ENCODE measurements at places on chromosomes 2 and 18. TPM values are rescaled to one million over a fixed set of nuclear protein-coding genes. Genes with fewer than 3 reads are reported as not detected.

Gene RSAD2
- total RNA-seq = not detected

Gene FBXO48
- total RNA-seq = 2.9 TPM

Gene ARHGEF4
- total RNA-seq = 44.8 TPM

Gene MFSD2B
- 0.40 TPM for total RNA-seq

GRCh38 chr2:20421988-20422370 lies 24.9 kb upstream of the RHOB start:
- no peak for DNase-seq
- H3K4me1 ChIP-seq = peaks cover 18% of the 10 kb centered on the region
- no peaks in the 10 kb centered on the region for H3K27me3 ChIP-seq
- no peaks in the 10 kb centered on the region for H3K36me3 ChIP-seq
- H3K4me3 ChIP-seq = no peak overlapping the region

GRCh38 chr2:146850746-146851145 lies 994.1 kb upstream of the ACVR2A start:
- H3K4me1 ChIP-seq = peaks cover 20% of the 10 kb centered on the region
- H3K4me3 ChIP-seq = no peak overlapping the region
- DNase-seq = no peak
- H3K27me3 ChIP-seq = no peaks in the 10 kb centered on the region
- no peaks in the 10 kb centered on the region for H3K36me3 ChIP-seq
- H3K27ac ChIP-seq = no peak overlapping the region

GRCh38 chr2:42224422-42225067 lies 55.4 kb downstream of the EML4 start:
- no peaks in the 10 kb centered on the region for H3K4me1 ChIP-seq
- no peak overlapping the region for H3K27ac ChIP-seq
- H3K4me3 ChIP-seq = no peak overlapping the region
- no peak for DNase-seq
- no peaks in the 10 kb centered on the region for H3K36me3 ChIP-seq
- H3K27me3 ChIP-seq = no peaks in the 10 kb centered on the region

- H3K36me3 ChIP-seq = no peaks in the 10 kb centered on the region
- H3K4me1 ChIP-seq = peaks cover 5% of the 10 kb centered on the region
- H3K27ac ChIP-seq = no peak overlapping the region
- H3K27me3 ChIP-seq = no peaks in the 10 kb centered on the region
These were observed 109.6 kb downstream of the TAF4B start for GRCh38 chr18:26335571-26336487.

DNA sequence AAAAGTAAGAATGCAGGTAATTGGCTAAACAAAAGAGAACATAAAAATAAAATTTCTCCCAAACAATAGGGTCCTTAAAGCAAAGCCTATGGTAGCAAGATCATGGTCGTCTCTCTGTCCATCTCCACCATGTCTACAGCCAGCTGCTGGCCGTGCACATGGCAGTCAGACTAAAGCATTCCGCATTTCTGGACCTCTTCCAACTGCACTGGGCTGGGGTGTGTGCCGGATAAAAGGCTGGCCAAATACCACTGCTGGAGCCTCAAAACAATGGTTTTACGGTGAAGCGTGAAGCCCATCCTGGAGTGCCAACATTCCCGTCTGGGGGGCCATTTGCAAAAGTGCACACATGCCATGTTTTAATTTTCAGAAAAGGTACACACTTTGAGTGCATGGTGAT lies 74.8 kb upstream of the PIEZO2 start:
- DNase-seq = no peak
- no peaks in the 10 kb centered on the region for H3K36me3 ChIP-seq
- no peak overlapping the region for H3K4me3 ChIP-seq
- no peak overlapping the region for H3K27ac ChIP-seq
- H3K4me1 ChIP-seq = no peaks in the 10 kb centered on the region

All from neural progenitor cell (in vitro differentiated cells).